Stimulated activated CD4-positive, alpha-beta T cell treated with anti-CD3 and anti-CD28 coated beads, Interleukin-1b, Interleukin-23, amount 100 ng/mL, for 1 hour (primary cell): ENCODE measurements at places on chromosomes 12 and 14.

DNA sequence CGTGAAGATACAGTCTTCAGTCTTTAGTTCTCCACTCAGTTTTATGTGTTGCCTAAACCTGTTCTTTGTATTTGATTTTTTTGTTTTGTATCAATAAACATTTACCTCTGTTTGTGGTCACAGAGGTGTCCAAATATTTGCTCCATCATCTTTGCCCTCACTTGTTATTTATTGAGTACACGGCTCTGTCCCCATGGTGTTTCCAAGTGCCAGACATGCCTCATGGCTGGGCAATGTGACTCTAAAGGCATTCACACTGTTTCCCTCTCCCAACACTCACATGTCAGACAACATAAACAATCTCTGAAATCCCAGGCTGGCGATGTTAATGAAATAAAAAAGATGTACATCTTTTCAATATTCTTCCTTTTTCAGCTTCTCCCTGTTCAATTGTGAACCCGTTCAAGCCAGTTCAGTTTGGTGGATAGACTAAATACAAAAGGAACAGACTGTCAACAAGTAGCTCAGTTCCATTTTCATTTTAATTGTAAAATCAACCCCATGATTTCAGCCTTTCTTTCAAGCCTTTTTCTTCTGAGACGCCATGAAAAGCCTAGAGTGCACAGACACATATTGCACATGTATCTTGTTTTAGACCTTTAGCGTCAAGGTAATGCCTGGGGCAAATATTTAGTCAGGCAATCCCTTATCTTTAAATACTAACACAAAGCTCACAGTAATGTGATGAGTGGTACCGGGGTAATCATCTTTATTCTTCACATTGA, 680.7 kb downstream of the GALC start:
- DNase-seq, result no peak

- DNase-seq, result no peak
Measured at GRCh38 chr12:5621329-5621728, 189.4 kb downstream of the NTF3 start.

- no peak for DNase-seq
Measured at GRCh38 chr12:130655881-130656280, 60.2 kb downstream of the RIMBP2 start.

GRCh38 chr12:104957719-104958000, 430 bp downstream of the SLC41A2 start:
- DNase-seq, result no peak

DNA sequence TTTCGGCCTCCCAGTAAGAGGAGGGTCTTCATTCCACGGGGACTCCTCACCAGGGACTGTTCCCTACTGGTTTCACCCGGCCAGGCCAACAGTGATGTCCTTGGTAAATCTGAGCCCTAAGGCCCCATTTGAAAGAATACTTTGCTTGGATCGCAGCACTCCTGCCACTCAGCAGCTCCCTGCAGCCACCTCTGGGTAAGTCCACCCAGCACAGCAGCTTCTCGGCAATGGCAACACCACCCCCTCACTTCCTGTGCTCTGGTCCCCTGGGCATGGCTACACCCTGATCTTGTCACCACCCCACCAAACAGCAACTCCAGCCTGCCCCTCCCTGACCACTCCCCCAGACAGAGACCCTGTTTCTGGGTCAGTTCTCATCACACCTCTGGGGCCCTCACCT, 100.3 kb downstream of the SETD3 start:
- no peak for DNase-seq

DNA sequence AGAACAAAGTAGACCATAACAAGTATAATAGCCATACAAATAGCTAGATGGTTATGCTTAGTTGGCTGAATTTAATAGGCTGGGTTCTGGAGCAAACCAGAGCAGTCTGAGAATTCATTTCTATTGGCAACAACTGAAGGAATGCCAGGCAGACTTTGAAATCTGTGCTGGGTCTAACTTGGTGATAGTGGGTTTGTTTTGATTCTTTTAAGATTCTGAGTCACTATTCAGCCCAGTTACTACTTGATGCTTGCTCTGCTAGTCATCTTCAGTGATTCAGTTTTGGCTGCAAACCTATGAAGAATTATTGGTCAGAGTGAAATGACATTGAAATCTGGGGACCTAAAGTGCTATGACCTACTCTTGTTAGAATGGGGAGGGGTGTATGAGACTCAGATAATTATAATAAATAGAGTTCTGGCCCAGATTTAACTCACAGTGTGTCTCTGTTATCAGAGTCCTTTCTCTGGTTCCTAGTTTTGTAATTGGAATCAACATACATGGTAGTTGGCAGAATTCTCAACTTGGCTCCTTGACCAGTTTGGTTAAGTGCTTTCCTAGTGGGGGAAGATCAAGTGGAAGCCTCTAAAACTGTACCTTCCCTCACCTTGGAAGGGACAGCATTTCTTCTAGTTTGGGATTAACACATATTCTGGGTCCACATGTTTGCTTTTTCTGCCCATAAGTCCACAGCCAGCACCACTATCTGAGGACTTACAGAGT, 43.5 kb downstream of the MNAT1 start:
- no peak for DNase-seq

DNA sequence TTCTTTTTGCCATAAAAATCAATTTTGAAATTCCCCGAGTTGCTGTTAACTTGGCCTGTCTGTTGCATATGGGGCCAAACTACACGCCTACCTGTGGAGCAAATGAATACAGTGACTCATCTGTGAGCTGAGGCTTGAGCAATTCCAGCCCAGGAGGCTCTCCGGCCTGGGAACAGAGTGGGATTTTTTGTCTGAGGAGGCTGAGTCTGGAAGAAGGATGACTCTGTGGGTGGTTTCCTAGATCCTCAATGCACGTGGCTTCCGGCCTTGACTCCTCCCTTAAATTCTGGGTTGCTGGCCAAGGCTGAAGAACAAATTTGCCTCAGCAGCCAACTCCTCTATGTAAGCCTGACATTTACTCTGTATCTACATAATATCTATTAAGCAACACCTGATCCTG, 124.1 kb downstream of the SSPN start:
- DNase-seq, result no peak

DNA sequence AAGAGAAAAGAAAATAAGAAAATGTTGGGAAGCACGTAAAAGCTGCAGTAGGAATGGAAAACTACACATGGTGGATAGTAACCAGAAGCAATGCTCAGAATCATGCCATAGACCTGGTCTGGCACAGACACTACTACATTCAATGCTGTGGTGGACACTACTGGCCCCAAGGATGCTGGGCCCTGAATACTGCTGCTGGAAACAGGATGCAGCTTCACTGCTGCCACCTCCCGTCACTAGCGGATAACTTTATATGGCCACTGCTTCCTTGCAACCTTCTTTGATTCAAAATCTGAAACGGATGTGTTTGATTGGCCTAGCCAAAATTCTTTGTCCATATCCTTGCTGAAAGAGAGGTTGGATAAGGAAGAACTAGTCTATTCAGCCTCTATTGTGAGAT, 30.7 kb downstream of the ADCY6 start:
- no peak for DNase-seq

GRCh38 chr14:50524731-50525515, 7.4 kb downstream of the MAP4K5 start:
- DNase-seq, result no peak

- DNase-seq, result no peak
Measured at GRCh38 chr12:43237238-43237879, 314.6 kb downstream of the ADAMTS20 start.

GRCh38 chr12:50620109-50620977, 115.6 kb downstream of the DIP2B start:
- DNase-seq, result no peak

DNA sequence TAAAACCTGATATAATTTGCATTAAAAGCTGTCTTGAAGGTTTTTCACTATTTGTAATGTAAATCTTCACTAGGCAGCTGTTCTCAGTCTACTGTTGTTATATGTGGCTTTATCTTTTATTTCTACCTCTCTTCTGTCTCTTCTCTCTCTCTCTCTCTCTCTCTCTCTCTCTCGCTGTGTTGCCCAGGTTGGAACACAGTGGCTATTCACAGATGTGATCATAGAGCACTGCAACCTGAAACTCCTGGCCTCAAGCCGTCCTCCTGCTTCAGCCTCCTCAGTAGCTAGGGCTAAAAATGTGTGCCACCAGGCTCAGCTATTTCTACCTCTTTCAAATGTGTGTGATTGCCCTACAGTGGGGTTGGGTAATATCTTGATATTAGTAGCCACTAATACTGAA, 21.1 kb downstream of the FUT8 start:
- no peak for DNase-seq

DNA sequence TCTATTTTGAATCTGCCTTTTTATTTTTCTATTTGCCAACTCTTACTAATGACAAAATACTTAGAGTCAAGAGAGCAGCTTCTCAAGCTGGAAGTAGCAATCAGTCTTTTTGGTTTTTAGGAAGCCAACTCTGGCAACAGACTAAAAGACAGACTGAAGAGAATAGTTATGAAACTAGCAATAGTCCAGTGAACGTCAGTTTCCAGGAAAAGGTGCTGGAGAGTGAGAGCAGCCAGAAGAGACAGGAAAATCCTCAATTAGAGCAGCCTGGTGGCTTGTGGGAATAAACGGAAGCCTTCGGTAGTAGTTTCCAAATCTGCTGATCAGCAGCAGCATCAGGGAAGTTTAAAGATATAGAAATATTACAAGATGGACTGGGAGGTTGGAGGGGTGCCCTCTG, 27.1 kb downstream of the ATG14 start:
- no peak for DNase-seq

- DNase-seq, result no peak
Measured at GRCh38 chr12:102955926-102956737, 1.3 kb upstream of the ASCL1 start.

- no peak for DNase-seq
Measured at GRCh38 chr12:118238888-118239287, 103.0 kb downstream of the PEBP1 start.

DNA sequence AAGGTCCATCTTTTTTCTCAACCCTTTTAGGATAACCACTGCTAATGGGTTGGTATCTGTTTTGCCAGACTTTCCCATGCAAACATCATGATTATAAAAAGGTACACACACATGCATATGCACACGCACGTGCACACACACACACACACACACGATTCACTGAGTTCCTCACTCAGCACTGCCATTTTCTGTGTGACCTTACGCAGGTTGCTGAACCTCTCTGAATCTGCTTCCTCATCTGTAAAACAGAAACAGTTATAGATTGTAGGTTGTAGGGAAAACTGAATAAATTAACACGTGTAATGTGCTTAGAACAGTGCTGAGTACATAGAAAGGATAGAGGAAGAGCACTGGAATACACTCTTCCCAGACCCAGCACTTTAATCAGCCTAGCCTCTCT, 182.3 kb downstream of the RBM19 start:
- DNase-seq, result no peak

GRCh38 chr14:80973931-80974641, 18.7 kb downstream of the TSHR start:
- DNase-seq, result no peak

- DNase-seq, result no peak
Measured at GRCh38 chr14:68563251-68564131, 229.4 kb downstream of the ZFP36L1 start.

DNA sequence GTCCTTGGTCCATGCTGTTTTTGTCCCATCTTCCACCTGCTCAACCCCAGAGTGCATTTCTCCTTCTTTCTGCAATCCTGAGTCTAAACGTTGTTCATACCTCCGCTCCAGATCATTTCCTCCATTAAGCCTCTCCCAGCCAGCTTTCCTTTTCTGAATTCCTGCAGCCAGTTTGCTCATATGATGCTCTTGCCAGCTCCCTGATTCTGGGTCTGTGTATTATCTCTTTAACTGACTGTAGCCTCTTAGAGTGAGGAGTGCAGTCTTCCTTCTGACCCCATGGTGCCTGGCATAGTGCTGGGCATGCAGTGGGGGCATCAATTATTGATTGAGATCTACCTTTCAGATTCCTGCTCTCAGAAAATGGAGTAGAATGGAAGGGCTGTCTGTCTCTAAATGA, 11.5 kb upstream of the TBPL2 start:
- DNase-seq, result no peak

- no peak for DNase-seq
Measured at GRCh38 chr12:103494734-103495468, 867 bp downstream of the C12orf42 start.

DNA sequence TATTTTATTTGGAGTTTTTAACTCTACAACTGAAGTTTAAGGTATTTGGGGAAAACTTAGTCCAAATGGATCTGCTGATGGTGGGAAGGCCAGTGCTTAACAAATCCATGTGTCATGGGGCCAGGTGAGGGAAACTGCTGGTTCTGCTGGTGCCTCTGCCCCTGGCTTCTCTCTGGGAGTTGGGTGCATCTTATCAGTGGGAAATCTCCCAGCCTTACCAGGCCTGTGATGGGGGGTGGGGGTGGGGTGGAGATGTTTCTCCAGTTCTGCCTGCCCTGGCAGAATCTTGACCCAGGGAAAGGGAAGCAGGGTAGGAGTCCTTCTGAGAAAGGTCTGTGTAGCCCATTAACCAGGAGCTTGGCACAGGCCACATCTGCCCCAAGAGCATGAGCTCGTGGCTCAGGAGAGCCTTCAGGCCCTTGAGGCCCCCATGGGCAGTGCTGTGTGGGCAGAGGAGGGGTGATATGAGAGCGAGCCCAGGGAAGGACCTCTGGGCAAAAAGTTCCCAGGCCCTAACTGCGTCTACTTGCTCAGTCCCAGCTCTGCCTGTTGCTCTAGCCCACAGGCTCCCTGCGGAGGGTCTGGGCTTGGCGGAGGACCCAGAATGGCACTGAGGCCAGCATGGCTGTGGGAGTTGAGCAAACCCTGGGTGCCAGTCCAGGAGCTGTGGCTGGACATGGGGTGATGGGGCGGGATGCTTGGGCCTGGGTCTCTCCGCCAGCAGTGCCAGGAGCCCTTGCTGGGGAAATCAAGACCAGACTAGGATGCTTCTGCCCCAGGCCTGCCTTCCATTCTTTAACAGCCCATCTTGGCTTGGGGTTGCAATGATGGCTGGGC, 18.2 kb downstream of the VASH1 start:
- no peak for DNase-seq

DNA sequence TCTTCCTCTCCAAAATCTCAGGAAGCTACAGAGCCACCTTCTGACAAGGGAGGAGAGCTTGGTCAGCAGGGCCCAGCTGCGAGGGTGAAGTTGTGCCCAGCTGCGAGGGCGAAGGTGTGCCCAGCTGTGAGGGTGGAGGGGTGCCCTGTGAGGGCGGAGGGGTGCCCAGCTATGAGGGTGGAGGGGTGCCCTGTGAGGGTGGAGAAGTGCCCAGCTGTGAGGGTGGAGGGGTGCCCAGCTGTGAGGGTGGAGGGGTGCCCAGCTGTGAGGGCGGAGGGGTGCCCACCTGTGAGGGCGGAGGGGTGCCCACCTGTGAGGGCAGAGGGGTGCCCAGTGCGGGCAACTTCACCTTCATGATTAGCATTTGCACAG, 20.4 kb upstream of the TTC7B start:
- no peak for DNase-seq
